Activated naive CD8-positive, alpha-beta T cell treated with anti-CD3 and anti-CD28 coated beads for 36 hours (primary cell): ENCODE measurements at places on chromosomes 11 and 22.

- DNase-seq = no peak
Measured at GRCh38 chr11:65524014-65524740, 706 bp upstream of the SCYL1 start.

DNA sequence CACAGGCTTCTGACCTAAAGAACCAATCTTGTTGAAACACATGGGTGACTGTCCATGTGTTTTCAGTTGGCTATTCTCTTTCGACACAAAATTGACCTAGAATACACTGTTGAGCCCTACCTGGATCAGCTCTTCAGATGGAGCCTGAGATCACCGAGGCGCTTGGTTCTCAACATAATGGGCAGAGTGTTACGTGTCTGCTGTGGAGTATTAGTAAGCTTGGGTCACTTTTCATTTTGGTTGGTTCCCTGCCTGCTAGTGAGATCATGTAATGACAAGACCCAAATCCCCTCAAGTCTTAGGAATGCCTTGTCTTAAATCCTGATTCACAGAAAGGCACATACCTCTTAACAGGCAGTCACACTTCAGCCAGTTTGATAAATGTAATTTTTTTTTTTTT, 8.7 kb downstream of the MED19 start:
- no peak for DNase-seq

DNA sequence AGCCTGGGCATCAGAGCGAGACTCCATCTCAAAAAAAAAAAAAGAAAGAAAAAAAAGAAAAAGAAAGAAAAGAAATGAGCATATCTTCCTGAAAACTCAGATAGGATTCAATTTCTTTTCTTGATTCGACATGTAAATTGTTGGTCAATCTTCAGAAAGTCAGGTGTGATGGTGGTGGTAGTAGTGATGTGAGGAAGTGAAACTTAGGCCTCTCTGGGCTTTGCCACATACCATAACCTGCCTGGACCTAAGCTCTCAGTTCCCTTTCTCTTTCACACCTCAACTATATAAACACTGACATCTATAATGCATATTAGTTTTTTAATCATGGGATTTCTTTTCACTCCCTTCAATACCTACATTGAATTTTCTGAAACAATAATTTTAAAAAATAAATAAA, 98.0 kb upstream of the TBCEL start:
- DNase-seq = no peak

GRCh38 chr11:13290221-13290980, 12.8 kb downstream of the BMAL1 start:
- no peak for DNase-seq

- no peak for DNase-seq
Measured at GRCh38 chr11:96554236-96554820, 164.5 kb downstream of the JRKL start.

DNA sequence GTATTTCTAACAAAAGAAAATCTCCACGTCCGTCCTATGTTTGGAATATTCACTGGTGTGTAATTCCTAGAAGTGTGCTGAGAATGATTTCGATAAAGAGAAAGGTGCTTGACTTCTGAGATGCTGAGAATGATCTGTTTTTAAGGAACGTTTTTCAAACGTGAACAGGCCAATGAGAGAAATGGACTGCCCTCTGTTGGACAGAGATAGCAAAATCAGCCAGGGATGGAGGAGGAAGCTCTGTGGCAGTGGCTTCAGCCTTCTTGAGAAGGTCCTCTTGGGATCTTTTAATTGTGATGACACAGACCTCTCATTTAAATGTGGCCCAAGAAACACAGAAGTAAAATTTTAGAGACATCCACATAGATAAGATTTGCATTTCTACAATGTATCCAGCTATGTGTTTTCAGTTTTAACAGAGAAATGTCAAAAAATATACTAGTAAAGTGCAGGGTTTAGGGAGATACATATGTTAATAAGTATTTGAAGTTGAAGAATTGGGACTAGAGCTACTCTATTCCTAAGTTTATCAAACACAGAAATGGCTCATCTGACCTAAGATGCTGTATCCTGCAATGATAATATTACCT, 84.0 kb upstream of the RCN1 start:
- no peak for DNase-seq

- DNase-seq = no peak
Measured at GRCh38 chr11:64933935-64934681, 1.6 kb downstream of the GPHA2 start.

GRCh38 chr11:86440843-86441242, 66.2 kb downstream of the CCDC81 start:
- no peak for DNase-seq

- no peak for DNase-seq
Measured at GRCh38 chr11:81987829-81988472, 745.7 kb downstream of the FAM181B start.

DNA sequence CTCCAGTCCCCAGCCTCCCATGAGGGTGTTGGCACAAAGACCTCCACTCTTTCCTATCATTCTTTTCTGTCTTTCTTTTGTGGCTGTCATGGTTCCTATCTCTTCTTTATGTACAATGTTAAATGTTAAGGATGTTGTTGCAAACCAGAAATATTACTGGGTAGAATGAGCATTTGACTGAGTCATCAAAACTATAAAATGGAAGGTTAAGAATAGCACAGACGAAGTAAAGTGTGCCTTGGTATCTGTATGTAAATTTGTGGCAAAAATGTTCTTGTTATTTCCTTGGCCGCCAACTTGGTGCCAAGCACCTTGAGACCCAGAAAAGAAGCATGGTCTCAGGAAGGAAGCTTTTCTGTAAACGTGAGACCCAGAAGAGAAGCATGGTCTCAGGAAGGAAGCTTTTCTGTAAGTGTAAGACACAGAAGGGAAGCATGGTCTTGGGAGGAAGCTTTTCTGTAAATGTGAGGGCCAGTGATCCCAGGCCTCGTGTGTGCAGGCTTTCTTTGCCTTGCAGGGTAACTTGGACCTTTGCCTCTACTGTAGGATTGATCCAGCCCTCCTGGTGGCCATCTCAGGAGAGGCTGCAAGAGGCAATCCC, 6.7 kb upstream of the PKP3 start:
- no peak for DNase-seq

DNA sequence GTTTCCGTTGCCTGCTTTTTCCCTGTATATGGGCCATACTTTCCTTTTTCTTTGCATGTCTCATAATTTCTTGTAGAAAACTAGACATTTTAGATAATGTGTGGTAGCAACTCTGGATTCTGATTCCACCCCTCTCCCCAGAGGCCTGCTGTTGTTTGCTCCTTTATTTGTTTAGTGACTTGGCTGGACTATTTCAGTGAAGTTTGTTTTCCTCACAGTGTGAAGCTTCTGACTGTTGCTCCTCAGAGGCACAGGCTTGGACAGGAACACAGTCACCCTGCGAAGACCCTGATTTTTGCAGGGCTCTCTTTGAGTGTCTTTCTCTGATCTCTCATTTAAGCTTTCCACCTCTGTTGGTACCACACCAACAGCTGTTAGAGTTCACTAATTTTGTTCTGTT, 72.5 kb downstream of the SWAP70 start:
- DNase-seq = no peak

DNA sequence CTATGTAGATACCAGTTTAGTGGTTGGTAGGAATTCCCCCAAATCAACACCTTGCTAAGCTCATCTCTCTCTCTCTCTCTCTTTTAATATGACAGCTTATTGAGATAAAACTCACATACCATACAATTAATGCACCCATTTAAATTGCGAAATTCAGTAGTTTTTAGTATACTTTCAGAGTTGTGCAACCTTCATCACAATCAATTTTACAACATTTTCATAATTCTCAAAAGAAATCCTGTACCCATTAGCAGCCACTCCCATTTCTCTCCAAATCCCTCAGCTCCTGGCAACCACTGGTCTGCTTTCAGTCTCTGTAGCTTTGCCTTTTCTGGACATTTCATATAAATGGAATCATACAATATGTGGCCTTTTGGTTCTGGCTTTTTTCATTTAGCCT, 13.3 kb downstream of the NNMT start:
- no peak for DNase-seq
